ENCODE measurements at places on chromosomes 12 and 14.

DNA sequence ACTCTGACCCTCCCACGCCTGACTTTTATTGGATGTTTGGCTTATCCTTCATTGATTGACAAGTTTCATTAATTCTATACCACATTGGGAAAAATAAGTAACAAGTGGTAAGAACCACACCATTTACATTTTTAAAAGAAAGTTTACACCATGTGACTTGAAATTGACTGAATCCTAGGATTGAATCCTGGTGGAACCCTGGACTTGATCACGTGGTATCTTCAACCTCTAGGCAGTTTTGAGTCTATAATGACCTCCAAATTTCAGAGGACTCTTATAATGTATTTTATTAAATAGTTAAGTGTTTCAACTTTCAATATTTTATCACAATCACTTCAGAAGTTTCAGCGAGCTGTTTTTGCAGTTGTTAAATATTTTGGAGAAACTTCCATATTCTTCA lies 172.0 kb downstream of the SLC6A15 start:
- DNase-seq: no peak

DNA sequence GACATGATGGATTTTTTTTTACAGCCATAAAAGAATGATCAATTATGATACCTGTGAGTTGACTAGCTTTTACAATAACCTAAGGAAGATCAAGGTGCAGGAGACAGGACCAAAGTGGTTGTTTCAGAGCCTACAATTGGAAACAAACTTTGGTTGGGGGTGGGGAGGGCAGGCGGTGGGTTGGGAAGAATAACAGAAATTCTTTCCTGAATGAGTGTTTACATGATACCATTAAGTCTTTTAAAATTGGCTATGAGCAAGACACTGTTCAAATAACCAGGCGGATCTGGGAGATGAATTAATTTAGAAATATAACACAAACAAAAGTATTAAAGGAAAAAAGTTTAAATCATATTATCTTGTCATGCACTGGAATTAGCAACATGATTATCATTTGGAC lies 7.2 kb downstream of the NFYB start:
- DNase-seq: no peak

DNA sequence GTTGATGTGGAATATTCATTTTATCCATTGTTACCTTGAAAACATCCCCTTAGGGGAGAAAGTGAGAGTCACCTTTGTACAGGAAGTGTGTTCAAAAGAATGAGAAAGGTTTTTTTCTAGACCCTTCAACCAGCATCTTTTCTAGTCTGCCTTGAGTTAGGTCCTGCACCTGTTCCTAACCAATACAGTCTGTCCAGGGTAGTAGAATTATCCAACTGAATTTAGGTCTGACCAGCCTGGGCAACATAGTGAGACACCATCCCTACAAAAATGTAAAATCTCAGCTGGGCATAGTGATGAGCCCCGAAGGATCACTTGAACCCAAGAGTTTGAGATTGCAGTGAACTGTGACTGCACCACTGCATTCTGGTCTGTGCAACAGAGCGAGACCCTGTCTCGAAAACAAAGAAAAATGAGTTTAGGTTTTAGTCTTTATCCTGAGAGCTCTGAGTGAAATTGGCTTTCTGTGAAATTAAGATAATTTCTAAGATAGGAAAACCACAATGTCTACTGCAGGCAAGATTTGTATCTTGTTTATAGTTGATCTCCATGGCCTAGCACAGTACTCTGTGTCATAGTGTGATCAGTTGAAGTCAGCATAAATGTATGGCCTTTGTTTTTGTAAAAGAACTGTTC lies 25.2 kb downstream of the ARHGAP5 start:
- no peak for DNase-seq

DNA sequence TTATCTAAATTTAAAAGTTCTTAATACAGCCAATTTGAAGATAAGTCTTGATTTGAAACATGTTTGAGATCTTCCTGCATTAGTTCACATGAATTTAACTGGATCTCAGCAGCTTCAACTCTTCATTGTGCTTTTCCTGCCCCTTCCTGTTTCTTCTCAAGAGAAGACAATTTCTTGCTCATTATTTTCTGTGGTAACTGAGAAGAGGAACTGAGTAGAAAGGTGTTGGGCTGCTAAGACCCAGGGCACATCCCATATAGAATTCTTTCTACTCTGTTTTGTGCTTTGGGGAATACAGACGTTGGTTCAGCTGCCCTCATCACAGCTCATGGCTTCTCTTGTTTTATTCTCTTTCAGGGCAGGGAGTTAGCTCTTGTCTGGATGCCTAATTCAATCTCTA lies 110.2 kb downstream of the SNAPC1 start:
- no peak for DNase-seq

GRCh38 chr12:76945867-76946266 lies 67.0 kb upstream of the CSRP2 start:
- DNase-seq: no peak

DNA sequence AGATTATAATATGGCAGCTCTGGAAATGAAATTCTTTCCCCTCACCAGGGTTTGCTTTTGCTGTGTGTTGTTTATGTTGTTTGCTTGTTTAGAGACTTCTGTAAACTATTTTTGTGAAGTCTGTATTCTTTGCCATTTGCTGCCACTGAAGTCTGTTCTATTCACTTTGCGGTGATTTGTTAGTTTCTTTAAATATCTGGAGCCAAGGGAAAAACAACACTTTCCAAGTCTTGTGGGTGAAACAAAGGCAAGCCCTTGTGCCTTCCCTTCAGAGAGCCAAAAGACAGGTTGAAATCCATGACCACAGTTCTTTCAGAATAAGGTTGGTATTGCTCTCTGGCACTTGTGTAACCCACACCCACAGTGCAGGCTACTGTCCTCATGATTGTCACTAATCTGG lies 59.5 kb upstream of the RNU6-7 start:
- DNase-seq: no peak

DNA sequence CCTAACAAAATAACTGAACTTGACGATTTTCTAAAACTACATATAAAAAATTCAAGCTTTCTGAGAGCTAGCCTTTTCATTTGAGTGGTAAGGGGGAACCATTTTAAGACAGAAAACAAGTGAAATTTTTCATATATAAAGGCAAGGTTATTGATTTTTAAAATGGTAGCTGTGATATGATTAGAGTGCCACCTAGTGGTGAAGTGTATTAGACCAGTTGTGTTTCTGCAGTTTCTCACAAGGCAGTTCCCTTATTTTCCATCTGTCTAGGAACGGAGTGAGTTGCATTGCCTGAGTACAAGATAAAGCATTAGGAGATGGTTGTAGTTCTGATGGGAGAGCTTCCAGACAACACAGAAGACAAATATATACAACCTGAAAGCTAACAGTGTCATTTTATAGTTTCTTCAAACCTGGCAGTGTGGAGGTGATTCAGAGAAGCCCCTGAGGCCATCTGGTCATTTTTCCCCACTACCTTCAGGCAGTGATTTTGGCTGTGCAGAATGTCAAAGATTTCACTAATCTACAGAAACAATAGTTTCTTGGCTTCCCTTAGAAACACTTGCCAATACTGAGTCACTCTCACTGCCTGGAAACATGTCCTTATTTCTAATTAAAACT lies 180.8 kb downstream of the C12orf50 start:
- DNase-seq: no peak

DNA sequence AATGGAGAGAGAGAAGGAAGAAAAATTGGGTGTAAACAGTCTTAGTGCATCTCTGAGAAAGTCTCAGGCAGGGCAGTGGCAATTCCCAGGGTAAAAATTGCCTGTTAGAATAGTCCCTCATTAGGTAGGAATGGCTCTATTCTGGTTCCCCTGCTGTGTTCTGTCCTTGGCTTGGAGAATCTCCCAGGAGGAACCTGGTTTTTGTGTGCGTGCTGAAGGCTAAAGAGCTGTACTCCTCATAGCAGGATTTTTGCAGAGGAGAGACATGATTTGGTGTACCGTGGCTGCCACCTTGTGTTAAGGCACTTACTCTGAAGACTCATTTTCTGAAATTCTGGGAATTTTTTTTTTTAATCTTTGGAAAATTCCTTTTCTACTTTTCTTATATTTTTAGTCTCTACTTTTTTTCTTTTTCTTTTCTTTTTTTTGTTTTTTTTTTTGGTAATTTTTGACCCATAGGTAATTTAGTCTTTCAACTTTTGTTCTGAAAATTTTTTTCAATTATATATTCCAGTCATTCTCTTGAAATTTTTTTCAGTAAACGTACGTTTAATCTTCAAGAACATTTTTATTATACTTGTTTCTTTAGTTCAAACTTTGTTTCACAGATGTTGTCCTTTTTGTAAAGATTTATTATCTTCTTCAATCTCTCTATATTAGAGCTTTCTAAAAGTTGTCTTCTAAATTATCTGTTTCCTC lies 63.8 kb downstream of the FBXO33 start:
- no peak for DNase-seq

DNA sequence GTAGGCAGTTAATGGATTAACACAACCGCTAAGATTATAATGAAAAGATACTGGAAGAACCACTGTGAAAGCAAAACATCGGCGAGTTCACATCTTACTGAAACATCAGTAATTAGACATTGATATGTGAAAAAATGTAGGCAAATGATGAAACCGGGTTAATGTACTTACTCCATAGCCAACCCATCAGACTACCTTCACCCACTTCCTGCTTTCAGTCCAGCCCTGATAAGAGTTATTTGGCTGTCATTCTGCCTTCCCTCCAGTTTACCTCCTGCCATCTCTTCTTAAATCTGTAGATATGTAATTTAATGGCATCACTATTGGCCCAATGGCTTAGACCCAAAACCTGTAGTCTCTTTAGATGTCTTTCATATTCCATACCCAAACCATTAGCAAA lies 46.0 kb upstream of the LGR5 start:
- DNase-seq: no peak

DNA sequence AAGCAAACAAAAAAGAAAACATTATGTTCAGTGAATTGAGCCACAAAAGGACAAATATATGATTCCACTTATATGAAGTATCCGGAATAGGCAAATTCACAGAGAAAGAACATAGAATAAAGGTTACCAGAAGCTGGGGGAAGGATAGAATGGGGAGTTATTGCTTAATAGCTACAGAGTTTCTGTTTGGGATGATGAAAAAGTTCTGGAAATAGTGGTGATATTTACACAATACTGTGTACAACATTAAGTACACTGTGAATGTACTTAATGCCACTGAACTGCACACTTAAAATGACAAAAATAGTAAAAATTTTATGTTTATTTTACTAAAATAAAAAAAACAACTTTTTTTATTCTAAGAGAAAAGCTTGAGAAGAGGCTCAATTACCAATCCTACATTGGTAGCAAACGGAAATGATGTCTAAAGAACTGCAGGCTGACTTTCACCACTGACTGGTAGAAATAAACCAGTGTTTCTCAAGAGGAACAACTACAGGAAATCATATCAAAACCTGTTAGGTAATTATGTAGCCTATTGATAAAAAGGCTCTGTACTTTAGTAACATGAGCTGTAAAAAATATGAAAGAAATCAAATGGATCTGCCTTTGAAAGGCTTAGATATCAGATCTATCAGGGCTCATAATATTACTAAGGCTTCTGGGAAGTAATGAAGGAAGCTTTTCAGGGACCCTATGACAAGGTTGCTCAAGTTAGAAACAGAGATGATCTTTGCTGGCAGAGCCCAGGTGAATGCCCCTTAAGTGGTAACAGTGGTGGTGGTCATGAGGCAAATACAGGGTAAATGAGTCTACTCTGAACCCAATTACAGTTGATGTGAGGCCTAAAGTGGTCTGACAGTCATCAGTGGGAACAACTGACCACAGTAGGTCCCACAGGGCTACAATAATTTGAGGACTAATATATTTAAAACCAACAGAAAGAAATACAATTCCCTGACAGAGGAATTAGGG lies 41.3 kb downstream of the BAZ1A start:
- DNase-seq: no peak

DNA sequence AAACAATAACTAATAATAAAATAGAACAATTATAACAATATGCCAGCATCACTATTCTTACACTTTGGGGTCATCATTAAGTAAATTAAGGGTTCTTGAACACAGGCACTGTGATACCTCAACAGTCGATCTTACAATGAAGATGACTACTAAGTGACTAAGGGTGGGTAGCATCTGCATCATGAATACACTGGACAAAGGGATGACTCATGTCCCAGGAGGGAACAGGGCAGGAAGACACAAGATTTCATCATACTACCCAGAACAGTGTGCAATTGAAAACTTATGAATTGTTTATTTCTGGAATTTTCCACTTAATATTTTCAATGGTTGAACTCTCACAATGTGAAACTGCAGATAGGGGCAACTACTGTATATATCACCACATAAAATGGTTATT lies 19.7 kb downstream of the TSPAN19 start:
- DNase-seq: no peak

DNA sequence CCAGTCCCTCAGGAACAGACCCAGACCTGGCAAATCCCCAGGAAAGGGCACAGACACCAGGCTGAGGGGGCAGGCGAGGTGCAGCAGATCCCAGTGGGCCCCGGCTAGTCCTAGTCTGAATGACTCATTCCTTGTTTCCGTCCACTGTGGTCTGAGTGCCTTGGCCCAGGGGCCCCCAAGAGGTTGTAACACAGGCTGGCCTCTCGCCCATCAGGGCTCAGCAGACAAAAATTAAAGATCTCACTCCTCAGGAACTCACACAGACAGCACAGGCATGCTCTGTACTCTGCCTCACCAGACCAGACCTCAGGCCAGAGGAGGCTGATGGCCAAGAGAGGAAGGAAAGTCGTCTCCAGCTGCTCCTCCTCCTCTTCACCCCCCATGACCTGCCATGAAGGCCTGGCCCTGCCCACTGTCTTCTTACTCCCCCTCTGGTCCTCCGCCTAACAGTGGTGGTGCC lies 7.7 kb upstream of the LTBP2 start:
- no peak for DNase-seq

- DNase-seq: no peak
Observed at GRCh38 chr12:105175397-105175990, 60.5 kb downstream of the APPL2 start.

- no peak for DNase-seq
Observed at GRCh38 chr14:55353686-55354467, 57.8 kb downstream of the ATG14 start.

- no peak for DNase-seq
Observed at GRCh38 chr14:70794294-70794693, 15.0 kb downstream of the MAP3K9 start.

DNA sequence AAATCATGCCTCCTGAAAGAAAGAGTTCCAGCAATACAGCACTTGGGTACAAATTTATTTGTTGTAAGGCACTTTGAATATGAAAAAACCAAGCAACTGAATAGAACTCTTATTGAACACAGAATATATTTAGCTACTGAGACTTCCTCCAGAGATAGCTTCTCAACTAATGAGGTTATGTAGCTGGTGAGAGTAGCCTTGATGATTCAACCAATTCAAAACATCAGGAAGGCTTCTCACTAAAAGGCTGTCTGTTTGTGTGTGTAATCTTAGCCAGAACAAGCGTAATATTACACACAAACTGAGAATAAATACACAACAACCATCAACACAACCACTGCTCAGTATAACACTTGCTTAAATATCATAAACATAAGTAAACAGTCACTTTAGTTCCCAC lies 20.4 kb downstream of the EIF2B2 start:
- no peak for DNase-seq

Data from T-helper 17 cell (primary cell).